Stimulated activated CD8-positive, alpha-beta memory T cell treated with anti-CD3 and anti-CD28 coated beads, Interleukin-7, amount 100 ng/mL, for 1 hour (primary cell): ENCODE measurements at places on chromosomes 3 and 15.

GRCh38 chr15:34734303-34734702, 20.5 kb downstream of the GJD2 start:
- no peak for DNase-seq

GRCh38 chr3:125367403-125368230, 7.5 kb downstream of the ZNF148 start:
- no peak for DNase-seq

- DNase-seq, result no peak
Measured at GRCh38 chr3:148202386-148202785, 495.3 kb upstream of the AGTR1 start.

- no peak for DNase-seq
Measured at GRCh38 chr3:8780279-8780678, 10.9 kb upstream of the OXTR start.

DNA sequence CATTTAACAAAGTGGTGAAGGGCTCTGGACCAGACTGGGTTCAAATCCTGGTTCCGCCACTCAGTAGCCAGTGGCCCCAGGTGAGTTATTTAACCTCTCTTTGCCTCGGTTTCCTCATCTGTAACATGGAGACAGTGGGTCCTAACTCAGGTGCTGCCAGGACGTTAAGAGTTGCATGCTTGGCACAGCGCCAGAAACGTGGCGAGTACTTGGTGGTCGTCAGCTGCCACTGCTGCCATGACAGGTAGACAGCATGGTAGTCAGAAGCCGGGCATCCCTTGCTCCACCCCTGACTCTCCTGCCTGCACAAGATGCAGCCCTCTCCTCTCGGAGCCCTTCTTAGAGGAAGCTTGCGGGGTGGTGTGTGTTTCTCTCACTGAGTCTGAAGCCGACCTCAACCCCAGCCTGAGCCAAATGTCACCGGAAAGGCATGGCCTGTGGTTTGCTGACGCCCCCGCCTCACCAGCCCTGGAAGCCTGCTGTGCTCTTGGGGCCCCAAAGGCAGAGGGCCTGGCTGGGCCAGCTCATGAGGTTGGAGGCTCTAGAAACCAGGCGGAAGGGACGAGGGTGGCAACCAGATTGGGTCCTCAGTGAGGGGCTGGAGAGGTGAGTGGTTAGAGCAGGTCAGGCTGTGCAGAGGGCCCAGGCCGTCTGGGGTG, 160.8 kb upstream of the TLE3 start:
- peak; percentile 17 for DNase-seq

- no peak for DNase-seq
Measured at GRCh38 chr15:99967841-99968371, 234.7 kb upstream of the LYSMD4 start.
